AG09319 (cell line): ENCODE measurements at places on chromosomes 2 and 18.

- DNase-seq = no peak
Observed at GRCh38 chr2:74092275-74092674, 55.4 kb downstream of the BOLA3 start.

DNA sequence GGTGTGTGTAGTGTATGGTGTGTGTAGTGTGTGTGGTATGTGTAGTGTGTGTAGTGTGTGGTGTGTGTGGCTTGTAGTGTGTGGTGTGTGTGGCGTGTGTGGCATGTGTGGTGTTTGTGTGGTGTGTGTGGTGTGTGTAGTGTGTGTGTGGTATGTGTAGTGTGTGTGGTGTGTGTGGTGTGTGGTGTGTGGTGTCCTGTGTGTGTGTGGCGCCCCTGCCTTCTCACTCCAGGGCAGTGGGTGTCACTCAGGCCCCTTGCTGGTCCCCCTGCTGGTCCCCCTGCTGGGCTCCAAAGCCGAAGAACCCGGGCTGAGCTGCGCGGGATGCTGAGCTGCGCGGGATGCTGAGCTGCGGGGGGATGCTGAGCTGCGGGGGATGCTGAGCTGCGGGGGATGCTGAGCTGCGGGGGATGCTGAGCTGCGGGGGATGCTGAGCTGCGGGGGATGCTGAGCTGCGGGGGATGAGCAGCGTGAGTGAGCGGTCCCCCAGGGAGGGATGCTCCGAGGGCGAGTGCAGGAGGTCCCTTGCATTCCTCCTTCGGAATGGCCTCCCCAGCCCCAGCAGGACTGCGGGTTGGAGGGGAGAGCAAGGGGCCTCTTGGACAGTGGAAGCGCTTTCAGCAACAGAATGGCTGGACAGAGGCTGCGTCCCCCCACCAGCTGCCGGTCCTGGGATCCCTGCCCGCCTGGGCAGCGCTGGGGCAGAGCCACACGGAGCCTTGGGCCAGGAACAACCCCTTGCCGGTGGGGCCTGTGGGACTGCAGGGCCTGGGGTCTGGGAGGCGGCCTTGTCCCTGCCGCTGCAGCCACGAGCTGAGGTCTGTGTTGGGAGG, 3.4 kb upstream of the RTP5 start:
- no peak for DNase-seq

GRCh38 chr2:134934641-134935040, 16.0 kb downstream of the CCNT2 start:
- no peak for DNase-seq

GRCh38 chr18:62396967-62397366, 71.9 kb downstream of the TNFRSF11A start:
- DNase-seq = no peak

DNA sequence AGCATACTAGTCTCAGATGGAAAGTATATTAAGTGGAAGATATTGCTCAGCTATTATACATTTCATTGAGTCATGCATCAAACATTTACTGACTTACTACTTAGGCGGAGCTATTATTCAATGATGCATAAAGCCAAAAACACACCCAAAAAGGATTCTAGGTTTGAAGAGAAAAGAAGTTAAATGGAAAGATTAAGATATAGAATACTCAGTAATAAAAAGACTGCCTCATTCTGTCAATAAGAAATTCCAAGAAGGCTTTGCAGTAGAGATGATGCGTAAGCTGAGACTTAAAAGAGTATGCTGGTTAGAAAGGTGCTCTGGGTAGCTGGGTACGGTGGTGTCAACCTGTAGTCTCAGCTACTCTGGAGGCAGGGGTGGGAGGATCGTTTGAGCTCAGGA, 27.6 kb downstream of the STK17B start:
- no peak for DNase-seq
